ENCODE measurements at places on chromosomes 3 and 15. TPM values are rescaled to one million over a fixed set of nuclear protein-coding genes. Genes with fewer than 3 reads are reported as not detected.

- no peak overlapping the region for H3K27ac ChIP-seq
- H3K4me3 ChIP-seq: no peak overlapping the region
- no peak for DNase-seq
- no peaks in the 10 kb centered on the region for H3K4me1 ChIP-seq
These were observed 74.1 kb upstream of the NANOGP8 start for GRCh38 chr15:35159170-35159569.

- H3K27me3 ChIP-seq: no peaks in the 10 kb centered on the region
- no peak overlapping the region for H3K4me3 ChIP-seq
- peaks cover 51% of the 10 kb centered on the region for H3K4me1 ChIP-seq
- H3K36me3 ChIP-seq: peaks cover 63% of the 10 kb centered on the region
These were observed 15.4 kb downstream of the RASGRP1 start for GRCh38 chr15:38549222-38549621.

DNA sequence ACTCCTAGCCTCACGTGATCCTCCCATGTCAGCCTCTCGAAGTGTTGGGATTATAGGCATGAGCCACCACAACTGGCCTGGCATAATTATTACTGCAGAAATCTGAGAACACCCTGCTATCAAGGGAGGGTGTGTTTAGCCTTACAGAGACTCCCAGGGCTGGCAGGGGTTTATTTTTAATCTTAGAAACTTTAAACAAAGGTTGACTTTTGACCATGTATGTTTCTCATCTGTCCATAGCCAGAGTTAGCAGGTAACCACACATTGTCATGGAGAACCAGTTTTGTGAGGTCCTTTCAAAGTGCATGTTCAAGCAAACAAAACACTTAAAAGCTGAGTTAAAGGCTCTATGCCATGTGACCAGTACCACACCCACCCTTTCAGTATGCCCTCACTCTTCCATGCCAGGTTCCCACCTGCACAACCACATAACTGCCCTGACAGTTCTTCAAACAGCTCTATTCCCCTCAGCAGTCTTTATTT is 11.1 kb downstream of the SIAH2 start:
- H3K27me3 ChIP-seq: no peaks in the 10 kb centered on the region
- H3K4me3 ChIP-seq: no peak overlapping the region
- H3K4me1 ChIP-seq: peaks cover 44% of the 10 kb centered on the region
- H3K36me3 ChIP-seq: peaks cover 5% of the 10 kb centered on the region

DNA sequence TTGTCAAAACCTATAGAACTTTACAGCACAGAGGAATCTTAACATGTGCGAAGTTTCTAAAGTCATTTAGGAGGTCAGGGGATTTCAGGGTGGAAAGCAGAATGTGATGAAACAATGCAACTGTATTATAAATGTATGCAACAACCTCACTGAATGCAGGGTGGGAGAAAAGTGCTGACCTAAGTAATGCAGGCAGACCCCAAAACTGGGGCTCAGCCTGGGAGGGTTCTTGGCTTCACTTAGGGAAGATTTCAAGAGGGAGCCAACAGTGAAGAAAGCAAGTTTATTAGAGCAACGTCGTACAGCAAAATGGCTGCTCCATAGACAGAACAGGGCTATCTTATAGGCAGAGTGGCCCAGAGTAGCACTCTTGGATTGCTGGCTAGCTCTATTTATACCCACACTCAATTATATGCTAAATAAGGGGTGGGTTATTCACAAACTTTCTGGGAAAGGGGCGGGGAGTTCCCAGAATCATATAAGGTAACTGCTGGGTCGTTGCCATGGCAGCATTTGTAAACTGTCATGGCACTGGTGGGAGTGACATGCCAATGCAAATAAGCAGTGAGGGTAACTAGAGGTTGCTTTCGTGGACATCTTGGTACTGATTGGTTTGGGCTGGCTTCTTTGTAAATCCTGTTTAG is 14.2 kb upstream of the CAND2 start:
- no peak for DNase-seq
- no peaks in the 10 kb centered on the region for H3K36me3 ChIP-seq
- no peak overlapping the region for H3K27ac ChIP-seq
- H3K4me3 ChIP-seq: no peak overlapping the region
- no peaks in the 10 kb centered on the region for H3K4me1 ChIP-seq

DNA sequence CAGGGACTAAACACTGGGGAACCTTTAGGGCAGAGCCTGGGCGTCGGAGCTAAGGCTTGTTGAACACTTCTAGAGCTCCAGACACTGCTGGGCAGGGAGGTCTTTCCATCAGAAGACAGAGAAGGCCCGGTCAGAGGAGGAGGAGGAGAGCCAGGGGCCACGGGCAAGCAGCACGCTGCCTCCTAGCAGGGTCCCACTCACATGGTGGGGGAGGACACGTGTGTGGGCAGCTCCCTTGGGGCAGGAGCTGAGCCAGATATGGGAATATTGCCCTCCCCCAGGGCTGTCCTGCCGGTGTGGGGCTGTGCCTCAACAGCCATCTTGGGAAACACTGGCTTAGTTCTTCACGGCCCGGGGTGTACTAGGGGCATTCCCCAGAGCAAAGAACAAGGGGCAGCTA is 89.6 kb upstream of the TLE3 start:
- no peaks in the 10 kb centered on the region for H3K36me3 ChIP-seq
- no peaks in the 10 kb centered on the region for H3K4me1 ChIP-seq
- DNase-seq: no peak
- H3K27me3 ChIP-seq: no peaks in the 10 kb centered on the region
- H3K4me3 ChIP-seq: no peak overlapping the region

The NGRN gene
- 58.4 TPM for total RNA-seq

- no peak for DNase-seq
- no peaks in the 10 kb centered on the region for H3K27me3 ChIP-seq
- no peak overlapping the region for H3K27ac ChIP-seq
- no peak overlapping the region for H3K4me3 ChIP-seq
These were observed 8.4 kb downstream of the KBTBD8 start for GRCh38 chr3:67006460-67006859.
